ENCODE measurements at places on chromosomes 5 and 9. TPM values are rescaled to one million over a fixed set of nuclear protein-coding genes. Genes with fewer than 3 reads are reported as not detected.

GRCh38 chr9:127277099-127277498 lies 12.5 kb downstream of the GARNL3 start:
- DNase-seq = no peak

GRCh38 chr9:20397348-20397747 lies 225.0 kb downstream of the MLLT3 start:
- DNase-seq = no peak

CCL27 gene
- not detected for total RNA-seq

DNA sequence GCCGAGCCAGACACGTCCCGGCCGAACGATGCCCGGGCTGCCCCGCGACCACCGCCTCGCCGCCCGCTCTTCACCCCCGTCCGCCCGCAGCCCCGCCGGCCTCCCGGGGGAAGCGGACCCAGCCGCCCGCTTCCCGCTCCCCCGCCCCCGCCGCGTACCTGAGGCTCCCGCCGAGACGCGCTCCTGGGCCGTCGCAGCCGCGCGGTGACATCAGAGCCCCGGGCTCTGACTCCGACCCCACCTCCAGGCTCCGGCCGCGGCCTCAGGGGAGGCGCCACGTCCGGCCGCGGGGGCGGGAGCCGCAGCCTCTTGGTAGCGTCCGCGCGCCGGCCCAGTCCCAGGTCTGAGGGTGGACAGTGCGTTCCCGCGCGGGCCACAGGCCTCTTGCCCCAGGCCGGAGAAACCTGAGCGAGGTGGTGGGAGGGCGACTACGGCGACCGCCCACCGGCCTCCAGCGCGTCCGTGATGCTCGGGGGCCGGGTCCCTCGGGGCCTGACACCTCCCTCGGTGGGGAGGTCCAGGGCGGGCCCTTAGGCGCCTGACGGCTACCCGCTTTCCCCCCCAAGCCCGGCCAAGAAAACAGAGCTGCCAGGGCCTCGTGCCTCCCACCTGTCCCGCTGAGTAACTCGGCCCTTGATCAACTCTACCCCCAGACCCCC lies at the start of gene SHROOM1:
SHROOM1 (minus strand) TSS at position 212 of the 659 bp plus-strand sequence. CDS start 4,507 bp downstream, outside the sequence.
- no peak for DNase-seq

NLN gene
- 95.2 TPM for total RNA-seq

ZDHHC11B gene
- total RNA-seq = 1.3 TPM

- DNase-seq = no peak
Measured at GRCh38 chr9:31323726-31324444, 1060.6 kb upstream of the ACO1 start.

GRCh38 chr9:98869866-98870265 lies 62.4 kb downstream of the GALNT12 start:
- no peak for DNase-seq

NR6A1 gene
- total RNA-seq = 5.3 TPM

- peak; percentile 59 for DNase-seq
Measured at GRCh38 chr5:126801992-126802294, 25.0 kb downstream of the LMNB1 start.

Measured in A673 (cell line).